ENCODE measurements at places on chromosomes 16 and 17.

- no peak for DNase-seq
Measured at GRCh38 chr17:77453613-77454241, 313.0 kb downstream of the SEC14L1 start.

GRCh38 chr17:82687375-82687861 lies 11.1 kb downstream of the RAB40B start:
- DNase-seq, result no peak

- no peak for DNase-seq
Measured at GRCh38 chr17:65698381-65699061, 137.1 kb upstream of the AXIN2 start.

GRCh38 chr17:17495536-17496188 lies 533 bp downstream of the RASD1 start:
- peak; percentile 83 for DNase-seq

DNA sequence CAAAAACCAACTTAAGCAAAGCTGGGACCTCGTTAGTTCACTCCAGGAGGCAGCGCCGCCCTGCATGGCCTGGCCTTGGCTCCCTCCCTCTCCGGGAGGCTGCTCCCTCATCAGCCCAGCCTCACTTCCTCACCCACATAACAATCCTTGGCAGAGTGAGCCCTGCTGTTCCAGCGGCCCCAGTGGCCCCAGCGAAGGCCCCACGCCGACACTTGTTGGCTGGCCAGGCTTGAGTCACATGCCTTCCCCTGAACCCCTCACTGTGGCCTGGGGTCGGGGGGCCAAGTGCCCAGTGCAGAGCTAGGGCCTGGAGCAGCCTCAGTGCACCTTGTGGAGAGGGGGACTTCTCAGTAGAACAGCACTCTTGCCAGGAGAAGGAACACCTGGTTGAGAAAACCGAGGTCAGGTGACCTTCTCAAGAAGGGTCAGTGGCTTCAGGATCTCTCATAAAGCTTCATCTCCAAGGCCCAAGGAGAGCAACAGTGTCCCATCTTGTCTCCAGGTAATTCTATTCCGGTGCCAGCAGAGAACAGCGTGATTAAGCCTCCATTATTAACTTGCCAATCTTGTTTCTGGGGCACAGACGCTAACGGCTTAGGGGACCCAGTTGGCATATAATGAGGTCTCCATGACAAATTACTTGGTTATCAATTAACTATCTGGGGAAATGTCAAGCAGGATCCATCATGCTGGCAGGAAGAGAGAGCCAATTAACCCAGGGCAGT lies 26.8 kb downstream of the ENDOV start:
- DNase-seq, result no peak

- no peak for DNase-seq
Measured at GRCh38 chr17:17779015-17779611, 57.7 kb downstream of the SREBF1 start.

- DNase-seq, result no peak
Measured at GRCh38 chr16:30619202-30619601, 9.0 kb upstream of the ZNF689 start.

- DNase-seq, result no peak
Measured at GRCh38 chr17:79960788-79961522, 74.7 kb downstream of the TBC1D16 start.

GRCh38 chr17:48149787-48150463 lies 42.4 kb downstream of the SNX11 start:
- no peak for DNase-seq

- no peak for DNase-seq
Measured at GRCh38 chr16:87042551-87043230, 274.5 kb downstream of the C16orf95 start.

- no peak for DNase-seq
Measured at GRCh38 chr17:32697728-32698625, 178.9 kb downstream of the MYO1D start.

DNA sequence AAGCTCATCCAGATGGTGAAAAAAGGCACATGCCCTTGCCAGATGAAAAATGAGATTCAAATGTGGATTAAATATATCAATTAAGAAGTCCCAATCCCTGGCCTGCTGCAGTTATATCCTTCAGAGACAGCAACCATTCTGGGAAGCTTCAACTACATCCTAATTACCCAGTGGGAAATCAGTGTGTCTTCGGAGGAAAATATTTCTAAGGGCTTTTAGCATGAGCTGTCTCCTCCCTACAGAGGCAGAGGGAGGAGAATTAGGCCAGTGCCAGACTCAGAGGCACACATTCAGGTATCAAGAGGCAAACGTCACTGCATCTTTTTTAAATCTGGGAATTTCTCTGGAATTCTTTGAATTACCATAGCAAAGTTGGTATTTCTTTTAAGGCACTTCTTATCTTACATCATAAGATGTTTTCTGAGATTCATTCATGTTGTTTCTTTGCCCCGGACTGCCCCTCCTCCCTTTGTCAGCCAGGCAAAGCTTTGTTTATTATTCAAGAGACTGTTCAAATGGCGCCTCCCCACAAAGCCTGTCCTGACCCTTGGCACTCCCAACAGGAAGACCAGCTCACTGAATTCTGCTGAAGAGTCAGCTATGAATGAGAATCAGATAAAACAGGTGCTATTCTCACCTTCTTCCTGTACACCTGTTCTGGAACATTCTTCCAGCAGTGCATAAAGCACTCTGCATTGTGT lies 38.3 kb upstream of the SMPD3 start:
- no peak for DNase-seq

DNA sequence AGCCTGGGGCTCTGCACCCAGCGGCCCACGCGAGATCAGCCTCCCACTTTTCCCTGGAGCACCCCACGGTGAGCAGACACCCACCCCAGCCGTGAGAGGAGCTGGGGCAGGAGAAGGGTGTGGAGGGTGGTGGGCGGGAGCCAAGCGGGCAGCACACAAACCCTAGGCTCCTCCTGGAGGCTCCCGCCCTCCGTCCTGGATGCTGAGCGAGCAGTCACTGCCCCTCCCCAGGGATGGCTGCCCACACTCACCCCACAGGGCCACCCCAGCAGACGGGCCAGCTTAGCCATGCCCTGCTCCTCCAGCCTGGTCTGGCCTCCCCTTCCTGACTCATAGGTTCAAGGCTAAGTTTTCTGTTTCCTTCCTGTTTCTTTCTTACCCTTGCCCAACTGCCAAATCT lies 15.7 kb upstream of the ABCC3 start:
- DNase-seq, result no peak

GRCh38 chr16:381012-381788 lies 578 bp downstream of the PGAP6 start:
- DNase-seq, result no peak

DNA sequence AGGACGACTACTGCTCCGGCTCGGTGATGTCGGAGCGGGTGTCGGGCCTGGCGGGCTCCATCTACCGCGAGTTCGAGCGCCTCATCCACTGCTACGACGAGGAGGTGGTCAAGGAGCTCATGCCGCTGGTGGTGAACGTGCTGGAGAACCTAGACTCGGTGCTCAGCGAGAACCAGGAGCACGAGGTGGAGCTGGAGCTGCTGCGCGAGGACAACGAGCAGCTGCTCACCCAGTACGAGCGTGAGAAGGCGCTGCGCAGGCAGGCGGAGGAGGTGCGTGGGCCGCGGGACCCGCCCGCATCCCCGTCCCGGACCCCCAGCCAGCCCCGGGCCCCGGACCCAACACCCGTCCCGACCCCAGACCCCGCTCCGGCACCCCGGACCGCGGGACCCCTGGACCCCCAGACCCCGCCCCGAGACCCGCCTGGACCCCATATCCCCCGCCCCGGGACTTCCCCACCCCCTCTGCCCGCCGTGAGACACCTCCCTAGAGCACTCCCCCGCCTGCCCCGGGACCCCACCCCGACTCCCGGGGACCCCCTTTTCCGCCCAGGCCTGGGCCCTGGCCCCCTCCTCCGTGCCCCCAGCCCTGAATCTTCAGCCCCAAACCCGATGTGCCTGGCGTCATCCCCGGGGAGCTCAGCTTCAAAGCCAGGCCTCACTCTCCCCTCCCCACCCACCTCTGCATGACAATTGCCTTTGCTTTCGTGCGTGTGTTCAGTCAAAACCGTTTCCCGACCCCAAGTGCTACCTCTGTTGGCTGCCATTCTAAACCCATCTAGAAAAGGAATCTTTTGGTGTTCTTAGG lies 594 bp downstream of the MAPK8IP3 start:
- DNase-seq, result peak; percentile 83

GRCh38 chr17:34384271-34384670 lies 21.2 kb upstream of the CCL1 start:
- DNase-seq, result no peak

- DNase-seq, result no peak
Measured at GRCh38 chr16:19384656-19385055, 33.0 kb upstream of the TMC5 start.

- no peak for DNase-seq
Measured at GRCh38 chr17:80625627-80626026, 81.0 kb downstream of the RPTOR start.

DNA sequence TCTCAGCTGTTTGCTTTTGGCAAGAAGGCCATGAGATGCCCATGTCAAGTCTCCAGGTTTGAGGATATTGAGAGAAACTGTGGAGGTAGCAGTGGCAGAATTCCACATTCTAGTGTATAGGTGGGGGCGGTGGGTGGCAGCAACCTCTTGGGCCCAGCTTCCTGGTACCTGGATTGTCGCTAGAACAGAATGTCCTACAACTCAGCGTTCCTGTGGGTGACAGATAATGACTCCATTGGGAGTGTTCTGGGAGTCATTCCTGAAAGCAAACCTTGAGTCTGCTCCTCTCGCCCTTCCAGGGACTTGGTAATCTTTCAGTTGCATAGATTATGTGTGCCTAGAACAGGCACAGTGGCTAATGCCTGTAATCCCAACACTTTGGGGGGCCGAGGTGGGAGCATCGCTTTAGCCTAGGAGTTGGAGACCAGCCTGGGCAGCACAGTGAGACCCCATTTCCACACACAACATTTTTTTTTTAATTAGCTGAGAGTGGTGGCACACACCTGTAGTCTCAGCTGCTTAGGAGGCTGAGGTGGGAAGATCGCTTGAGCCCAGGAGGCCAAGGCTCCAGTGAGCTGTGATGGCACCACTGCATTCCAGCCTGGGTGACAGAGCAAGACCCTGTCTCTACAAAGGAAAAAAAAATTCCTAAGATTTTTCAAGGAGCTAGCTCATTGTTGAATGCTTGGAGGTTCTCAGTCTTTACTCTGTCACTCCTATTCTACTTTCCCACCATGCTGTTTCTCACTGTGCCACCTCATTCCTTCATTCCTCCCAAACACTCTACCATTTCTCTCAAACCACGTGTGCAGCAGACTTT lies 37.9 kb upstream of the METTL16 start:
- no peak for DNase-seq

- DNase-seq, result no peak
Measured at GRCh38 chr16:1965396-1966001, 873 bp upstream of the RPS2 start.

DNA sequence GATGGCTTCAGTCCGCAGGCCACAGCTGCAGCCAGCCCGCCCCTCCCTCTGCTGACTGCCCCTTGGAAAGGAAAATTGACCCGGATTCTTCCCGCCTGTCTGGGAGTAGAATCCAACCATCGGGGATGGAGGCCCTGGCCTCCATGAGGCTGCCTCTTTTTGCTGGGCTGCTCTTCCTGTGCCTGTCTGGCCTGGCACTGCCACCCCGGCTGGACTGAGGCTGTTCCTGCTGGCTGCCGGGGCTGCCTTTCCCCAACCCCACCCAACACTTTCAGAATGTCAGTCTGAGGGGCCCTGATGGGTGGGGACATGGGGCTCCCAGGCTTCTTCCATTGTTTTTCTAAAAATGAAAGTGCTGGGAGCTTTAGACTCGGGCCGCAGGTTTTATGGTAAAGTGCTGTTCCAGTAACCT lies 7.3 kb downstream of the BAHCC1 start:
- no peak for DNase-seq

DNA sequence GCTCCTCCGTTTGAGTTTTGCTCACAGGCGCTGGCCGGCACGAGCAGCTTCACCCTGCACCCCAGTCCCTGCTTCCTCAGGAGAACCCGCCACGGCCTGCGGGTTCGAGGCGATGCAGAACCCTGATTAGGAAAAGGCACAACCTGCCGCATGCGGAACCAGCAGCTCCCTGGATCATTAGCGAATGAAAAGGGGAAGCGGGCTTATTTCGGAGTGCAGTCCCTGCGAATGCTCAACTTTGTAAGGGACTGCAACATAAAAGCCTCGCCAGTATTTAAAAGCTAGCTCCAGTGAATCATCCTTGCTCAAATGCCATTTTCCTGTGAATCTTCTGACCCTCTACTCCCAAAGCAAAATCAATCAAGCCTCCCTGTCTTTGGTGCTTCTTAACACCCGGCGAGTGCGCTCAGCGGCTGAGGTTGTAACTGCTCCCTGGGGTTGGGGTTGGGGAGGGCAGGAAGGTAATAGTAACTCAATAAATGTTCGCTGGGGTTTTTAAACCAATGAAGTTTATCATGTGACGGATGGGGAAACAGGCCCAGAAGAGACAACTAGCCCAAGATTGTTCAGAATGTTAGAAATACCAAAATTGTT lies 678 bp upstream of the AKAP10 start:
- peak; percentile 79 for DNase-seq

GRCh38 chr17:50183421-50183994 lies 17.7 kb downstream of the SGCA start:
- no peak for DNase-seq

GRCh38 chr16:8376430-8376829 lies 213.9 kb downstream of the TMEM114 start:
- no peak for DNase-seq

GRCh38 chr17:5122586-5123342 lies 6.9 kb downstream of the USP6 start:
- no peak for DNase-seq

DNA sequence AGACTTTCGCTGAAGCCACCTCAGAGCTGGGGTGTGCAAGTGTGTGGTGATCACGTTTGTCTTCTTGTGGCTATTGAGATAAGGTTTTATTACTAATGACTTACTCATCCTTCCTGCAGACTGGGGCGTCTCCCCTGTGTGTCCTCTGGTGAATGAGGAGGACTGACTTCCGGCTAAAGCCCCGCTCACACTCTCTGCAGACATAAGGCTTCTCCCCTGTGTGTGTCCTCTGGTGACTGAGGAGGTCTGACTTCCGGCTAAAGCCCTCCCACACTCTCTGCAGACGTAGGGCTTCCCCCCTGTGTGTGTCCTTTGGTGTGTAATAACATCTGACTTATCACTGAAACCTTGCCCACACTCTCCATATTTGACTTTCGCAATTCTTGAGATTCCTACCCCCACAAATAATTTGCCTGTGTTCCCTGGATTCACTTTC lies 19.4 kb downstream of the PRDM7 start:
- DNase-seq, result no peak

DNA sequence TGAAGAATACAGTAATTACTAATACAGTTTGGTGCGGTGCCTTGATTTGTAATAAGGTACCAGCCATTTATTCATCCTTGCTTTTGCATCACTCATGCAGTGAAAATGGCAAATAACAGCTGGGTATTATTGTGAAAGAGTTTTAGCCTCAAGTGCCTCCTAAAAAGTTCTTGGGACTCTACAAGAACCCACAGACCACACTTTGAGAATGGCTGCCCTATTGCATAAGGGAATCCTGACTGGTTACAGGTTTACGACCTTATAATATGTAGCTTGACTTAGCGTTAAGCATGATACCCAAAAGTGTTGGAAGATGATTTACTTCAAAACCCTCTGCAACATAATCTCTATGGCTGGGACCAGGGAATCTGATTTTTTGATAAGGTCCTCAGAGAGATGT lies 4.2 kb downstream of the MYH13 start:
- no peak for DNase-seq

Measured in aorta (tissue), 5 donors.